ENCODE measurements at places on chromosomes 7 and 10.

- no peak for DNase-seq
These were observed 1.2 kb upstream of the ZEB1 start for GRCh38 chr10:31317652-31318381.

DNA sequence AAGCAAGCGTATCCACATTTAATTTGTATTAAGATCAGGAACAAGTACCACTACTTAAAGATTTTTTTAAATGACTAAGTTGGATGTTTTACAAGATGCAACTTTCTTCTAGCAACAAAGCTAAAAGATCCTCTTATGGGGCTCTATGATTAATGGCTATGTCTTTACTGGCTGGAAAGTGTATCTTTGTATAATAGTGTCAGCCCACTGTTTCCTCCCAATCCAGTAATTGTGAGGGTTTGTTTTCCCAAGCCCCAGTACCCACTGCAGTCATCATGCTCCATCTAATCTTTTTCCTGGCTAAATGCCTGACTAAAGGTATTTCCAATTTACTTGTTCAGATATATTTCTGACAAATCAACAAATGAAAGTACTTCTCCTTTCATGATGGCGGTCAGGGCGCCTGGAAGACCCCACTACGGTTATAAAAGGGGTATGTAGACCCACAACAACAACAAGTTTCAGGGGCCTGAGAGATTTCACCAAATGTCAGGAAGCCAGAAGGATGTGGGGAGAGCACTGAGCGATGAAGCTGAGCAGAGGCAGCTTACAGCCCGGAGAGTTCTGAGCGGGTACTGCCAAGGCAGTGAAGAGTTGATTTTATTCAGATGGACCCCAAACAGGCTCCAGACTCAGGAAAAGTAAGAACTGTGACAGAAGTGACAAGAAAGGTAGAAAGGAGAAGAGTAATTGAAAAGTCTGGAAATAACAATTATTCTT lies 222.6 kb upstream of the KLF14 start:
- peak; percentile 21 for DNase-seq

DNA sequence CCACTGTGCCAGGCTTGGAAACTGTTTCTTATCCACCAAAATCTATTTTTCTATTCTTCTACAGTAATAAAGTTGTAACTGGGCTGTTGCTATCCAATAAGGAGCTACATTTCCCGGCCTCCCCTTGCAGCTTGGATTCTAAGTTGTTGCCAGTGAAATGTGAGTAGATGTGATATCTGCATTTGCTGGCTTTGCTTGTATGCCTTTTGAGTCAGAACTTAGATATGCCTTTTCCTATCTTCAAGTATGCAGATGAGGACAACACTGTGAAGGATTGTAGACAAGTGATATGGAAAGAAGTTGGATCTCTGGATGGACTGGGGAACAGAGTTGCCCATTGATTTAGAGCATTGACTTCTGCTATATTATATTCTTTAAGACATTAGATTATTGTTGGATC lies 236.9 kb downstream of the REEP3 start:
- peak; percentile 16 for DNase-seq

DNA sequence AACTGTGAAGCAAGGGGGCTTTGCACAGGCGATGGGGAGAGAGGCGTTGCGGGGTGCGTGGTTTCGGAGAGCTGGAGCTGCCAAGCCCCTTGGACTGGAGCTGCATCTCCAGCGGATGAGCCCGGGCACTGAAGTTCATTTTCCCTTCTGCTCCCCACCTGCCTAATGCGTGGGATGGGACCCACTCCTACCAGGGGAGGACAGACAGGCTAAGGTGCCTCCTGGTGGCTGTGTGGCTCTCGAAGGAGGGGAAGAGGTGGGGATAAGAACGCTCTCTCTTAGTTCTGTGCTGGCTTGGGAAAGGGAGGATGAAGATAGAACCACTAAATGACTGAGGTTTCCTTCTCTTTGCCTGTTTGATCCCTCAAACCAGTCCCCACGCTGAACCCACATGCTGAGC lies 177.6 kb upstream of the PITRM1 start:
- no peak for DNase-seq

DNA sequence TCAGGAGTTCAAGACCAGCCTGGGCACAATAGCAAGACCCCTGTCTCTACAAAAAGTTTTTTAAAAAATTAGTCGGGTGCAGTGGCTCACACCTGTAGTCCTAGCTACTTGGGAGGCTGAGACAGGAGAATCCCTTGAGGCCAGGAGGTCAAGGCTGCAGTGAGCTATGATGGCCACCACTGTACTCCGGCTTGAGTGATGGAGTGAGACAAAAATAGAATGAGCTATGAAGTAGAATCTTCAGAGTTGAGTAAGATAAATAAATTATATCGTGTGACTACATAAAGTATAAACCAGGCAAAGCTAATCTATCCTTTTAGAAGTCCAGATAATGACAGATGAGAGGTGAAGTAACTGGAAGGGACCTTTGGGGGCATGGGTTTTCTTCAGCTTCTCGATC lies 15.3 kb upstream of the MRPS24 start:
- no peak for DNase-seq

- DNase-seq = no peak
These were observed 40.8 kb downstream of the DNAJB6 start for GRCh38 chr7:157377436-157378124.

All from cardiac fibroblast (primary cell).